Osteocyte (in vitro differentiated cells): ENCODE measurements at places on chromosomes 4 and X. TPM values are rescaled to one million over a fixed set of nuclear protein-coding genes. Genes with fewer than 3 reads are reported as not detected.

The IL13RA1 gene
- 78.7 and 79.4 TPM in 2 replicates for total RNA-seq

The CHM gene
- total RNA-seq, result 62.1 and 62.2 TPM in 2 replicates

DNA sequence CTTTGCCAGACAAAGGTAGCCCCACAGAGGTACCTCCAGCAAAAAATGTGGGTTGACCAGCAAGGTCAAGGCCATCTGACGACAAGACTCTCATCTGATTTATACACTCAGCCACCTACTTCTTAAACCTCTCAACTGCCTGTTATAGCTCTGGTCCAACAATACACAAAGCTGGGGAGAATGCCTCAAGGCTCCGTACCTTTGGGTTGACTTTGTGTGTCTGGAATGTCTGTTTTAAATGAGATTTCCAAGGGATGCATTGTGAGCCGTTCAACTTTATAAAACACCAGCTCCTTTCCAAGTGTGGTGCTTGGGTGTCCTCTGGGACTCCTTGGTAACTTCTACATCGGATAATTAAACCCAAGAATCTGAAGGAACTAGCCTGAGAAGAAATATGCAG, 167.0 kb upstream of the RPL34 start:
- H3K4me3 ChIP-seq, result no peak overlapping the region
- no peaks in the 10 kb centered on the region for H3K4me1 ChIP-seq
- no peak for DNase-seq
- H3K27ac ChIP-seq, result no peak overlapping the region

DNA sequence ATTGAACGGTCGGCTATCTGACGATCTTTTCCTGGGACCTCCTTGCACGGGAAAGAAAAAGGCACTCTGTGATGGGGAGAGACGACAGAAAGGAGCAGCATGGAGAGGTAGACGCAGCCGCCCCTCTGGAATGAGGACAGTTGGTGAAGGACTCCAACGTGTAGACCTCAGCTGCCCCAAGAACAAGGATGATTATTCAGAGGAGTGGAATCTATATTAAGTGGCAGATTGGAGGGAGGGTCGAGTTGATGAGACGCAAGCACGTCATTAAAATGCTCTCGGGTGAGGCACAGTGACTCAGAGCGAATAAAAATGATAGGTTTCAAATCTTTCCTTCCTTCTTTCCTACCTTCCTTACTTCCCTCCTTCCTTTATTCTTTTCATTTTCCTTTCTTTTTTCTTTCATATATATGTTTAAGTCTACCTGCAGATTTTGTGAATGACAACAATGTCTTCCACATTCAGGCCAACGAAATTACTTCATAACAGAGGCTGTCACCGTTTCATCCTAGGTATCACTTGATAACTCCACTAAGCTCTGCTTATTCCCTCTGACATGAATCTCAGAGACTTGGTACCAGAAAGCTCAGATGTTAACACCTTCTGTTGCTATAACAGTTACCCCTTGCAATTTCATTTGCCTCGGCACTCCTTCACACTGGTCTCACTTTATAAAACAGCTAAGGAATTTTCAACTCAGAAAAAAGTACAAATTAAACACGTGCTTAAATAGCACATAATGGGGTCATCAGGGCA, 110.0 kb upstream of the PPARGC1A start:
- no peak for DNase-seq
- peaks cover 21% of the 10 kb centered on the region for H3K4me1 ChIP-seq
- H3K27me3 ChIP-seq, result peaks cover 4% of the 10 kb centered on the region

- no peak overlapping the region for H3K4me3 ChIP-seq
- no peaks in the 10 kb centered on the region for H3K36me3 ChIP-seq
- H3K27ac ChIP-seq, result no peak overlapping the region
- no peak for DNase-seq
- H3K4me1 ChIP-seq, result peaks cover 18% of the 10 kb centered on the region
These were observed 111.7 kb downstream of the CDKL5 start for GRCh38 chrX:18537068-18537467.

DNA sequence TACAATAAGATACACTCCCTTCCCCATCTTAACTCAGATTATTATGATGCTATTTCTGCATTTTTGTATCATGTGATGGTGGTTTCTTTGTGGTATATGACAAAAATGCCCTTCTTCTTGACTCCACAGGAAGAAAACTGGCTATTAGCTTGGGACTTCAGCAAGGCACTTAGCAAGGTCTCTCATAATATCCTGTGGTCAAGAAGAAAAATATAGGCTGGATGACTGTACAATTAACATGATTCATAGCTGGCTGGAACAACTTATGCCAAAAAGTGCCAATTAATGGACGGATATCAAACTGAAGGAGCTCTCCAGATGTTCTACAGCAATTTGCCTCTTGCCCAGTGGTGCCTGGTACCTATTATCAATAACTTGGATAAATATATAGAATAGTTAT, 2.3 kb upstream of the MID1IP1 start:
- no peaks in the 10 kb centered on the region for H3K36me3 ChIP-seq
- DNase-seq, result no peak
- peaks cover 33% of the 10 kb centered on the region for H3K4me1 ChIP-seq
- H3K27me3 ChIP-seq, result no peaks in the 10 kb centered on the region
- no peak overlapping the region for H3K4me3 ChIP-seq

GRCh38 chrX:49978176-49978575, 55.8 kb downstream of the CLCN5 start:
- H3K4me1 ChIP-seq, result no peaks in the 10 kb centered on the region
- H3K36me3 ChIP-seq, result no peaks in the 10 kb centered on the region
- no peak for DNase-seq

The LRCH2 gene
- 7.9 and 8.6 TPM in 2 replicates for total RNA-seq

DNA sequence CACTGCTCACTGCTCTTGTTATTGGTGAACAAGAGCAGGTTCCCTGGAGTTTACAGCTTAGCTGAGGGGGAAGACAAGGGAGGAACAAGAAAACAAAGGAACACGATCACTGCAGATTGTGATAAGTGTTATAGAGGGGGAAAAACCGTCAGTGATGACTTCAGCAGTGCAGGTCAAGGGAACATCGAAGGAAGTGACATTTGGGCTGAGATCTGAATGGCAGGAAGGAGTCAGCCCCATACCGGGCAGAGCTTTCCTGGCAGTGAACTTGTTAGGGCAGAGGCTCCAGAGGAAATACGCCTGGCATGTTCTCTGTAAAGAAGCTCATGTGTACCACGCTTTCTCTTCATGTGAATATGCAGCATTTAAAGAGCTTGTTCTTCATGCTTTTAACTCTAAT, 78.1 kb downstream of the LDB2 start:
- no peaks in the 10 kb centered on the region for H3K4me1 ChIP-seq
- H3K27ac ChIP-seq, result no peak overlapping the region
- no peak overlapping the region for H3K4me3 ChIP-seq
- no peaks in the 10 kb centered on the region for H3K36me3 ChIP-seq
- DNase-seq, result no peak

- no peak overlapping the region for H3K27ac ChIP-seq
- H3K27me3 ChIP-seq, result no peaks in the 10 kb centered on the region
- no peak overlapping the region for H3K4me3 ChIP-seq
These were observed 460.7 kb upstream of the RPS6KA3 start for GRCh38 chrX:20727447-20727846.

DNA sequence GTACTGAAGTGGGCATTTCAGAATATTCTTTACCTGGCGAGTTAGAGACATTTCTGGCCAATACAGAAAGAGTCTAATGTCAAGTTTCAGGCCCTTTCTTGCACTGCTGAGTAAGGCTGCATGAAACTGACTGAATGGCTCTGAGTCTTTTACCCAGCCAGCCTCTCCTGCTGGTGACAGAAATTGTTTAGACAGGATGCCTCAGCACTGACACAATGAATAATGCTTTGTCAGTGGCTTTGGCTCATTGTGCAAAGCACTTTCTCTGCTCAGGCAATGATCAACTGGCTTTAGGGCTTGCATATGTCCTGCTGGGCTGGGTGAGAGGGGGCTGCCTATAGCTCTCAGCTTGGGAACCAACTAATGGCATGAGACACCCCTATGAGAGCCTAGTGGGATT, 45.5 kb downstream of the CLNK start:
- no peaks in the 10 kb centered on the region for H3K36me3 ChIP-seq
- DNase-seq, result no peak
- peaks cover 24% of the 10 kb centered on the region for H3K27me3 ChIP-seq
- peaks cover 5% of the 10 kb centered on the region for H3K4me1 ChIP-seq

DNA sequence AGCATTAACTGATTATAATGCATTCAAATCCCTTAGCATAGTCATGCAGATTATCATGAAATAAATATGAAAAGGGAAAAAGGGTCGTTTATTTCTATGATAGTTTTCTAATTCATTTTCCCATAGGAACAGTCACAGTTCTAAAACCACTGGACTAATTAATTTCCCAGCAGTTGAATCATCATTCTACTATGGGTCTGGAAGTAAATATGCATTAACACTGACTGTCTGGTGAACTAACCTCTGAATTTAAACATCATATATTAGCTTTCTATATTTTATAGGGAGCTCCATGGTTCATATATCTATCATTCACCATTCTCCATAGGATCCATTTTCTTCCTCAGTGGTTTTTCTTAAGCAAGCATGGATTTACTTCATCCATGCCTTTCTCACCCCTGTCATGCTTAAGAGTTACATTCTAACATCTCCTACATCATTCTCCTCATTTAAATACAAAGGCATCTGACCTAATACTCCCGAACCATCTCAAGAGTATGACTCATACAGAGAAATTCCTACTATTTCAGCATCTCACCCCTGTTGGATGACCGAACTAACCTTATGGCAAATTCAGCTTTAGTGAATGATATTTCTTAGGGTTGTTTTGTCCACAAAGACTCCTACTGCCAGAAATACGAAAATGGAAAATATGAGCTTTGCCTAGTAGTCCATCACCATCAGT, 198.7 kb upstream of the ADAMTS3 start:
- no peak overlapping the region for H3K27ac ChIP-seq
- H3K36me3 ChIP-seq, result no peaks in the 10 kb centered on the region
- H3K27me3 ChIP-seq, result peaks cover 7% of the 10 kb centered on the region

GRCh38 chr4:184457535-184458249, 16.7 kb downstream of the IRF2 start:
- no peak for DNase-seq
- H3K4me3 ChIP-seq, result no peak overlapping the region
- peaks cover 42% of the 10 kb centered on the region for H3K4me1 ChIP-seq
- no peak overlapping the region for H3K27ac ChIP-seq
- H3K27me3 ChIP-seq, result no peaks in the 10 kb centered on the region

- no peaks in the 10 kb centered on the region for H3K27me3 ChIP-seq
- H3K36me3 ChIP-seq, result no peaks in the 10 kb centered on the region
- H3K4me1 ChIP-seq, result no peaks in the 10 kb centered on the region
- no peak overlapping the region for H3K27ac ChIP-seq
- no peak overlapping the region for H3K4me3 ChIP-seq
These were observed 495.2 kb downstream of the AFF2 start for GRCh38 chrX:148995661-148996060.

The MAGEA2 gene
- total RNA-seq, result not detected in 2 replicates

DNA sequence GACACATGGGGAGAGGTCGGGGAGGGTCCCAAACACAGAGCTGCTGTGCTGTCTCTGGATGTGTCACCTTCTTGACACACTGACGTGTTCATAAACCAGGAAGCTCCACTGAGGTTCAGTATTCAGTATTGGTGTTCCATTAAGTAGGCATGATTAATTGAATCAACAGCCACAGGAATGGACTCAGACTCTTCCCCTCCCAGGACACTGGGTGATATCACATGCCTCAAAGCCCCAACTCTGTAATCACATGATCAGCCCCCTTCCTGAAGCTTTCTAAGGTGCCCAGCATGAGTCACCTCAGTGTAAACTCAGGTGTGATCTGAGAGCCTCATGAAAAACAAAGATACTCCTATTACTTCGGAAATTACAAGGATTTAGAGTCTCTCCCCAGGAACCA, 21.1 kb upstream of the HNRNPD start:
- H3K36me3 ChIP-seq, result no peaks in the 10 kb centered on the region
- no peak overlapping the region for H3K4me3 ChIP-seq
- H3K27me3 ChIP-seq, result no peaks in the 10 kb centered on the region
- DNase-seq, result no peak

GRCh38 chrX:42797651-42798269, 19.8 kb upstream of the PPP1R2C start:
- no peaks in the 10 kb centered on the region for H3K4me1 ChIP-seq
- no peak overlapping the region for H3K4me3 ChIP-seq
- no peaks in the 10 kb centered on the region for H3K36me3 ChIP-seq
- DNase-seq, result no peak
- no peaks in the 10 kb centered on the region for H3K27me3 ChIP-seq

- no peak overlapping the region for H3K27ac ChIP-seq
- H3K4me1 ChIP-seq, result no peaks in the 10 kb centered on the region
- H3K4me3 ChIP-seq, result no peak overlapping the region
- no peaks in the 10 kb centered on the region for H3K36me3 ChIP-seq
- no peaks in the 10 kb centered on the region for H3K27me3 ChIP-seq
These were observed 18.0 kb downstream of the FAM9A start for GRCh38 chrX:8783097-8783713.

The TCEANC gene
- 3.6 and 4.7 TPM in 2 replicates for total RNA-seq

DNA sequence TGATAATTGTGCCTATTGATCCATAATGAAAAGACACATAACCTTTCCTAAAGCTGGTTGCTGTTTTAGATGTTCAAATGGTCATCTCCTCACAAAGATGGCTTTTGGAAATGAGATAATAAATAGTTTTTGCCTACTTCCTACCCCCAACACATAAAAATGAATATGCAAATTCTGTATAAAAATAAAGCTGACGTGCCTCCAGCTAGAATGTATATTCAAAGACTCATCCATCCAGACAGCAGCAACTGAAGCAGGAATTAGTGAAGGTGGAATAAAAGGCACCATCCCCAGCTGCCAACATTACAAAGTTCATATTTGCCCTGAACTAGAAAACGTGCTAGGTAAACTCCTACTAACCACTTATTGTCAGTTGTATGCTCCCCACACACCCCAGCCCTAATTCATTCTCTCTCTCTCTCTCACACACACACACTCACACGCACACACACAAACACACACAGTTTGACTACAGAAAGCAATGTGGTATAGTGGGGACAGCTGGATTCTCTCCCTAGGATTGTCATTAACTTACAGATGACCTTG, 53.6 kb downstream of the PCDH19 start:
- no peak overlapping the region for H3K27ac ChIP-seq
- no peaks in the 10 kb centered on the region for H3K4me1 ChIP-seq
- no peak overlapping the region for H3K4me3 ChIP-seq
- no peaks in the 10 kb centered on the region for H3K36me3 ChIP-seq
- no peaks in the 10 kb centered on the region for H3K27me3 ChIP-seq

- peaks cover 3% of the 10 kb centered on the region for H3K4me1 ChIP-seq
- no peak overlapping the region for H3K4me3 ChIP-seq
- no peak for DNase-seq
- peaks cover 64% of the 10 kb centered on the region for H3K27me3 ChIP-seq
- H3K27ac ChIP-seq, result no peak overlapping the region
- no peaks in the 10 kb centered on the region for H3K36me3 ChIP-seq
These were observed 13.8 kb upstream of the MAN2B2 start for GRCh38 chr4:6561173-6561516.

The ADAM29 gene
- not detected in 2 replicates for total RNA-seq

DNA sequence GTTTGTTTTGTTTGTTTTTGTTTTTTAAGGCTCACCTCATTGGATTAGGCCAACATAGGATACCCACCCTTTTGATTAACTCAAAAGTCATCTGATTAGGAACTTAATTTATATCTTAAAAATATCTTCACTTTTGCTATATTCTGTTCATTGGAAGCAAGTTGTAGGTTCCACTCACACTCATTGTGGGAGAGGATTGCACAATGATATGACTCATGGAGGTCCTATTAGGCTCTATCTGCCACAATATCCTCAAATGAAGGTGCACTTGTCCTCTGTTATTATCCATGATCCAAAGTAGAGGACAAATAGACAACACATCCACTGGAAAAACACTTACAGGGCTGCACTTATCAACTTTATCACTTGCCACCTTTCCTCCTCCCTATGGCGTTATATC, 60.5 kb upstream of the ADAMTS3 start:
- H3K27me3 ChIP-seq, result peaks cover 3% of the 10 kb centered on the region
- no peak overlapping the region for H3K27ac ChIP-seq
- H3K36me3 ChIP-seq, result no peaks in the 10 kb centered on the region
- no peak for DNase-seq
- H3K4me3 ChIP-seq, result no peak overlapping the region

- no peak within 1 kb of the TSS for H3K27ac ChIP-seq
- peak within 1 kb of the TSS; percentile 72 for H3K4me3 ChIP-seq
- H3K27me3 ChIP-seq, result peaks cover 28% of the 10 kb centered on the region
These were observed at the start of gene GPRIN3 for GRCh38 chr4:89307446-89308160. Gene GPRIN3 (minus strand): TSS chr4:89307800. CDS start chr4:89250110, 57,690 bp downstream.
